Fibroblast of mammary gland (primary cell): ENCODE measurements at places on chromosomes 11 and 22.
A peak's percentile ranks its signal among the peaks of the same experiment; 100 is the strongest.

- DNase-seq = peak; percentile 31
Observed at GRCh38 chr11:8082391-8083087, 1.5 kb downstream of the TUB start.

DNA sequence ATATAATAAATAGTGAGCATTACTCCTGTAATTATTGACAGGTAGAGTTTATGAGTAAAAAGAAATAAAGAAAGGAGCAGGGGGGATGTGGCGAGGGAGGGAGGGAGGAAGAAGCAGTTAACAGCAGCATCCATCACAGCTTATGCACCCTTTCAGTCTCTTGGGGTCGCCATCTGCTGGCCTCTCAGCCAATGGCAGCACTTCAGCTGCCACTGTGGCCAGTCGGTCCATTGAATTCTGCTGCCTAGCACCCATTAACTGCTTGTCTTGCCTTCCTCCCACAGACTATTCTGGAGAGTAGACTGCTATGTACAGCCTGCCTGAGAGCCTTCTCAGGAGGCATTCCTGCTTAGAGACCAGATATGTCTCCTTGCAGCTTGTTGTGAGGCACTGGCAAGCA is 388.3 kb downstream of the TENM4 start:
- no peak for DNase-seq

DNA sequence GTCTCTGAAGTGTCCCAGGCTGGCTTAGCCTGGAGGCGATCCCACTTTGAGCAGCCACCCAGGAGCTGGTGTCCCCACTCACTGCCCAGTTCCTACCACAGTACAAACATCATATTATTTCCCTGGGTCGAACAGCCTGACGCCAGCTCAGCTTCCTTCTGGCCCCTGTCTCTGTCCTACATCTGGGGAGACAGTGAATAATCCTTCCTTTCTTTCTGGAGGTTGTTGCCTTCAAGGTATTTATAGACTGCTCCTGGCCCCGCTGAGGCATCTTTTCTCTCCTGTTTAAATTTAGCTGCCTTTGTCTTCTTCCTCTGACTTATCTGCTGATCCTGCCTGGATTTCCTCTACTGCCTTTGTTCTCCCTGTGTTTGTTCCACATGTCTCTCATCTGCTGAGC is 56.8 kb upstream of the LRRC55 start:
- DNase-seq = no peak

GRCh38 chr11:98512938-98513337 is 507.8 kb upstream of the CNTN5 start:
- no peak for DNase-seq

- peak; percentile 22 for DNase-seq
Observed at GRCh38 chr11:128361451-128362020, 225.8 kb downstream of the ETS1 start.

DNA sequence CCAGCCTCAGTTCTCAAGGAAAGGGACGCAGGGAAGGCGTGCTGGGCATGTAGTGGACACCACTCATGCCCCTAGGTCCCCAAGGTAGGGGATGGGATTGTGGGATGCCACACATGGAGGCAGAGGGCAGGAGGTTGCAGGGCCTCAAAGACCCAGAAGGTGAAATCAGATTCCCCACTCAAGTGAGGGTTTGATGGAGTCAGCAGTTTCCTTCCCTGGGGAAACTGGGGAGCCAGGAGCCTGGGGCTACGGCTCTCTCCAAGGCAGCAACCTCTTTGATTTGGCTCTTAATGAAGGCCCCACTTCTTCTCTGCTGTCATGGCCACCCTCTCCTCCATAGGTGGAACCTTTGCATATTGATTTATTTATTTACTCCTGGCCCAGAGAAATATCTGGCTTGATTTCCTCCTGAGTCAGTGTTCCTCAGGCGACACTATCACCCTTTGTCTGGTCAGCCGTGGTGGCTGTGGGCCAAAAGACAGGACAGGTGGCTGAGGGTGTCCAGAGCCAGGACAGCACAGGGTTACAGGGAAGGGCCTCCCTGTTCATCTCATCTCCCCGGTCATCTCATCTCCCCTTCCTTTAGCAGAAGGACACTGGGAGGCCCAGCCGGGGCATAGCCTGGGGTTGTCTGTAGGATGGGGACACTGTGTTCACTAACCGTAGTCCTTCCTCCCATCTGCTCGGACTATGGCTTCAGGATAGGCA is 9.6 kb downstream of the GNAZ start:
- DNase-seq = no peak

DNA sequence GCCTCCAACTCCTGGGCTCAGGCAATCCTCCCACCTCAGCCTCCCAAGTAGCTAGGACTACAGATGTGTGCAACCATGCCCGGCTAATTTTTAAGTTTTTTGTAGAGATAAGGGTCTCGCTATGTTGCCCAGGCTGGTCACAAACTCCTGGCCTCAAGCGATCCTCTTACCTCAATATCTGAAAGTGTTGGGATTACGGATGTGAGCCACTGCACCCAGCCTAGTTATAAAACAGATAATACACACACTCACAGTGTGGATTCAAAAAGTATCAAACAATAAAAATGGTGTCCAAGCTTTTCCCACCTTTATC is 377 bp upstream of the CCDC188 start:
- no peak for DNase-seq

GRCh38 chr11:17386331-17387084 is 2.0 kb downstream of the KCNJ11 start:
- peak; percentile 42 for DNase-seq

DNA sequence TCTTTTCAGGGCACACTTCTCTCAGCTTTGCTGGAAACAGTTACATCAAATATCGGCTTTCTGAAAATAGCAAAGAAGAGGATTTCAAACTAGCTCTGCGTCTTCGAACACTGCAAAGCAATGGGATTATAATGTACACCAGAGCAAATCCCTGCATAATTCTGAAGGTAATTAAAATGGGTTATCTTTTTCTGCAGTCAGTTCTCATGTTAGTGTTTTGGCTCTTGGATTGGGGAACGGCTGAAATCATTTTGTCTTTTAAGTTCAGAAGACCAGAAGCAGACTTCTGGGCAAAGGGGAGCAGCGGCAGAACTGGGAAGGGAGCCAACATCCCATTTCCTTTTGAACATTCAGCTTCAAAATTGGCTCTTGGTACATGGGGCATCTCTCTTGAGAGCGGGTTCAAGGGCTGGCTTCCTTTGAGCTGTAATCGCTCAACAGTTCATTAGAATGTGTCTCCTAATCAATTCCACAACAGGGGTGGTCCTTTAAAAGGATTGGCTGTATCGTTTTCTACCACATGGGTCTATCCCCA is 110.2 kb upstream of the MTNR1B start:
- no peak for DNase-seq

DNA sequence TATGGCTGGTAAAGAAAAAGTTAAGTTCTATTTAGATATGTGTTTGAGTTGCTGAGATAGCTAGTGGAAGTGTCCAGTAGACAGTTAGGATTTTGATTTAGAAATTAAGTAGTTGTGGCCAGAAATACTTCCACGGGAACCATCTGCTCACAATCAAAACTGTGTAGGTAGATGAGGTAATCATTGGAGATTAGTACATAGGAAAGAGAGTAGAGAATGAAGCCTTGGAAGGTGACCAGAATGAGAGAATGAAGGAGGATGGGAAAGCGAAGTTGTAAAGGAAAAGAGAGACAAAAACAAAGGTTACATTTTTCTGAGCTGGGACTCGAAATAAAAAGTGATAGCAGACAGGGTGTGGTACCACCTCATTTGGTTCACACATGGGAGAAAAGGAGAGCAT is 296.9 kb upstream of the SORL1-AS1 start:
- DNase-seq = peak; percentile 28

GRCh38 chr11:57394203-57394965 is 3.9 kb upstream of the PRG2 start:
- DNase-seq = no peak

GRCh38 chr11:92803391-92803790 is 166.1 kb upstream of the MTNR1B start:
- no peak for DNase-seq

- no peak for DNase-seq
Observed at GRCh38 chr22:17217179-17217578, 2.1 kb downstream of the ADA2 start.

GRCh38 chr11:63282579-63282978 is 39.2 kb upstream of the SLC22A25 start:
- no peak for DNase-seq

- no peak for DNase-seq
Observed at GRCh38 chr11:134975866-134976376, 563.9 kb upstream of the B3GAT1 start.

GRCh38 chr11:109745996-109746625 is 324.1 kb downstream of the C11orf87 start:
- no peak for DNase-seq

- no peak for DNase-seq
Observed at GRCh38 chr11:65066805-65067291, 8.5 kb upstream of the NAALADL1 start.

DNA sequence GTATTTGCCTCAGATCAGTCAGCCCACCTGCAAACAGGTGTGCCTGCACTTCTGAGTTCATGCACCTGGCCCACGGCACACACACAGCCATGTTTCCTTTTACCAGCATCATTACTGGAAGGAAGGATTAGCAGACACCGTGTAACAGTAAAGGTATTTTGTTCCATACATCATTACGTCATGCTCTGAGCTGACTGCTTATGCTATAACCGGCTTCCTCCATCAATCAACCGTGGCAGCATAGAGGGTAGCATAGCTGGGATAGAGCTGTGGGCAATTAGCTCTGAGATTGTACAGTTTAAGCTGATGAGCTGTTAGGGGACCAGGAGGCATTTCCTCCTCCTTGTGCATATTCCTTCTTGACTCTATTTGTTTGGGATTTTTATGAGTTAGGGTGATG is 102.4 kb downstream of the ME3 start:
- no peak for DNase-seq

DNA sequence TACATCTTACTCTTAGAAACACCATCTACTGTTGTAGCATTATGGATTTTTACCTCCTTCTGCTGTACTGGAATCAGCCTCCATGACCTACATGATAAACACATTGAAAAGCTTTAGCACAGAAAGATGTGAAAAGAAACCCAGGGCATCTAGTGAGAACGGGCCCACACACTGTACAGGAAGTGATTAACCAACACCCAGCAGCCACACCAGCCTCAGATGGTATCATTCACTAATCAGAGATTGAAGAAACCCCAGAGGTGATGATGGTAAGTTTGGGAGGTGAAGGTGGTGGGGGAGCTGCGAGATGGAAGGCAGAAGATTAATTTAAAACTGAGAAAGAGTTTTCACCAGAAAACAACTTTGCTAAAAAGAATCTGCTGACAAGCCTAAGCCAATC is 46.1 kb downstream of the RASSF10 start:
- DNase-seq = no peak

DNA sequence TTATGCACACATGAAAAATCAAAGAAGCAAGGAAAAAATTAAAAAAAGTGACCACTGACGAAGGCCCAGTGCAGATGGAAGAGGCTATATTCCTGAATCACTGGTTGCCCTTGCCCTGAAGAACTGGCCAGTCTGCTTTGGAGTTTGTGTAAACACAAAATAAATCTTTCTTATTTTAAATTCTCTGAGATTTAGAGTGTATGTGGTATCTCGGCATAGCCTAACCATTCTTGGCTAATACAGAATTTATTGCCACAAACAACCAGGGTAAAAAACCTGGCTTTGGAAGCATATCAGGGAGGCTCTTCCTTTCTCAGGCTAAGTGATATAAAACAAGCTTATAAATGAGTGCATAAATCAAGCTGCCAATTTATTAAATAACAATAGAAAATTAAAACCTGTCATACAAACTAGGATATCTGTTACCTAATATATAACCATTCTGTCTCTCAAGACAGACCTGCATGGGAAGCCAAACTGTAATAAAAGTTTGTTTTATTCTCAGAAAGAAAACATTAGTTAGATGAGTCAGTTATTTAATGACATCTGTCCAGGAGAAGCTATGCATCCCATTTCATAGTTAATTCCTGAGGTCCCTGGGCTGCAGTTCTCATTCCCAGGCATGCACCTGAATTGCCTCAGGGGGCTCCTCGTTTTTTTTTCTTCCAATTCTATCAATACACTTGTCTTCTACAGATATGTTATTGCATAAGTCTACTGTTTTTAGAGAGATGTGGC is 6.1 kb upstream of the TMEM135 start:
- DNase-seq = no peak

GRCh38 chr22:39994566-39995392 is at the start of gene FAM83F:
FAM83F (plus strand) TSS chr22:39994954; CDS start chr22:39995043, 89 bp downstream.
- no peak for DNase-seq

DNA sequence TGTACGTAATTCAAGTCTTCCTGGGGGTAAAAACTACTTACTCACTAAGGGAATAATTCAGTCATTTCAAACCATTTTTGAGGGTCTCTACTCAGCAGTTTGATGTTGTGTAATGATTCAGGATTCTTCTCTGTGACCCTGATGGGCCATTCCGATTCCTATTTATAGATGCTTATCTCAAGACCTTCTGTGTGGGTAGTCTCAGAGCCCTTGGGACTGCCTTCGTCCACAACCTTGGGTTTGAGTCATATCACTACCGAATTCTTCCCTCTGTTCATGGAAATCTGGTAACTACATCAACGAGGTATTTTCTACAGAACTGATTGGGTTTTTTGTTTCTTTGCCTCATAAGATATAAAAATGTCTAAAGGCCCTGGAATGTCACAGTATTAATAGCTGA is 14.3 kb upstream of the CBX6 start:
- DNase-seq = no peak

- no peak for DNase-seq
Observed at GRCh38 chr11:79117488-79117887, 323.3 kb downstream of the TENM4 start.

GRCh38 chr11:30245621-30246020 is 14.8 kb downstream of the FSHB start:
- no peak for DNase-seq

GRCh38 chr22:49936018-49936972 is 17.9 kb downstream of the CRELD2 start:
- DNase-seq = peak; percentile 88
